ENCODE measurements at places on chromosomes 7 and 10.

GRCh38 chr7:27922907-27923641 lies 183.1 kb downstream of the TAX1BP1 start:
- no peak for DNase-seq

DNA sequence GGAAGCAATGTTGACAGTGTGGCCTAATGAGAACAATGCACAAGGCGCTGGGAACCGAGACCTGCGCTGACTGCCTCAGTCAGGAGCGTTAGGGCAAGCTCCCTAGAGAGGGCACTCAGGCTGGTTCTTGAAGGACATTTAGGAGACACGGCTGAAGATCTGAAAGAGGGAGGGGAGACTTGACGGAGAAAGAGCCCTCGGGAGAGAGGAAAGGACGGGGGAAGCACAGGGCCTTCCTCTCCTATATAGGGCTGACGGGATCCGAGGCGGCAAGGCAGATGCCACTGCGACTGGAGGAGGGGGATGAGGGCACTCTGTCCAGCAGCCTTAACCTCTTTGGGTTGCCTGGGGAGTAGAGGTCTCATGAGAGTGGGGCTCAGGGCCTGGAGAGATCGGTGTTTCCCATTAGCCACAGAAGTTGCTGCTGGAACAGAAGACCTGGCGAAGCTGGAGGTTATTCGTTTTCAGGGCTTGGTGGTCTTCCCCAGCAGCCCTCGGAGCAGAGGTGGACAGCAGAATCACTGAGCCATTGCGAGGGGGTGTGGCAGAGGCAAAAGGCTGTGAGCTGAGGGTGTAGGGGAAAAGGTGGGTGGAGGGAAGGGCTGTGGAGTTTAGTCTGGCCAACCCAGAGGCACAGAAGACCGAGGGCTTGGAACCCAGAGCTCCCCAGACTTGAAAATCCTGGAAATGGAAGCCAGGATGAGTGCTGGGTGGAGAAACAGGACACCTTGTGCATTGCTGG lies 36.0 kb downstream of the CLEC2L start:
- DNase-seq = no peak

GRCh38 chr7:138480527-138480926 lies 20.5 kb downstream of the TRIM24 start:
- no peak for DNase-seq

DNA sequence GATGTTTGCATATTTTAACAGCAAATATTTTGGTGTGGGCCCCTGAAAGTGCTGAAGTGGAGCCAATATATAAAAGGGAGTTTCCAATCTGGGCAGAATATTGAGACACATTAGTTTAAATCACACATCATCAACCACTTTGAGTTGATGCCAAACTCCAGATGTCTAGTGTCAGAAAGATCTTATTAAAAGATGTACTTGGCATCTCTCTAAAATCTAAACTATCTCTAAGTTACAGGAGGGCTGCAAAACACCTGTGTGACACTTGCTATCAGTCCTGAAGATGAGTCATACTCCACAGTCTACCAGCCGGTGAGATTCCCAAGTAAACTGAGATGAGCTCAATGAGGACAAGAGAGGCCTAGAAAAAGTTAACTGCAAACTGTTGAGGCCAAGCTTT lies 11.4 kb downstream of the JAZF1 start:
- DNase-seq = no peak

- DNase-seq = no peak
These were observed 67.9 kb upstream of the SRRM3 start for GRCh38 chr7:76133839-76134238.

DNA sequence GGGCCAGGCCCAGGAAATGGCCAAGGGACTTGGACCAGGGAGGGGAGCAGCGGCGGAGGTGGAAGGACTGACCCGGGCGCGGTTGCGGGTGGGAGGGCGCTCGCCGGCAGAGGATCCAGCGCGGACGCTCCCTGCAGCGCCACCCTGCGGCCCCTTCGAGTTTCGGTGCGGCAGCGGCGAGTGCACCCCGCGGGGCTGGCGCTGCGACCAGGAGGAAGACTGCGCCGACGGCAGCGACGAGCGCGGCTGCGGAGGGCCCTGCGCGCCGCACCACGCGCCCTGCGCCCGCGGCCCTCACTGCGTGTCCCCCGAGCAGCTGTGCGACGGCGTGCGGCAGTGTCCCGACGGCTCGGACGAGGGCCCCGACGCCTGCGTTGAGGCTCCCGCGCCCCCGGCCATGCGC lies 16.8 kb upstream of the ZNF467 start:
- DNase-seq = no peak

DNA sequence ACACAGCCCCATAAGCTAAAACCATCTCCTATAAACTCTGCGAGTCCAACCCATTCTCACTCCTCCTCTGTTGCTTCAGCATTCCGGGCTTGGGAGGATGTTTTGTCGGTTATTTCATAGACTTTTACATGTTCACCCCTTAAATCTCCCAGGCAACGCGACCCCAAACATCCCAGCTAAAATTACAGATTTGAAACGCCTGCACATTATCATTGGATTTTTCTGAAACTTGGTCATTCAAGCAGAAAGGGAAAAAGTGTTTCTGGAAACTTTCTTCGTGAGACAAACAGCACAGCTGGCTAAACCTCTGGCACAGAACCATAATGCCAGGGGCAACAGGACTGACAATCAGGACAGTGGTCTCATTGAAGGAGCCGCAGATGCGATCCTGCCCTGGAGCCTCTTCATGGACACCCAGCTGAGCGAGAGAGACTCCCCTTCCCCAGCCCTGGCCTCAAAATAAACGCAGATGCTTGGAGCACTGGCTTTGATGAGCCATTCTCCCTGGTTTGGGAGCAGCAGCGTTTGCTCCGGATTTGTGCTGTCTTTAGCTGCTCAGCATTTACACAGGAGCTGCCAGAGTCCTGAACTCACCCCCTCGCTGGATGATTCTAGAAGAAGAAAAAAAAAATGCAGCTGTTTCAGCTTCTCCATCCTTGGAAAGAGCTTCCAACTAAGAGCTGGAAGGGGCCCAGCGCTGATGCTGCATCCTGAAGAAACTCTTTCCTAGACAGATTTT lies 30.1 kb downstream of the AFAP1L2 start:
- no peak for DNase-seq

GRCh38 chr10:5041471-5042023 lies 37.9 kb upstream of the AKR1C2 start:
- DNase-seq = no peak

- no peak for DNase-seq
These were observed at the start of gene PRKCQ for GRCh38 chr10:6579904-6580278. Gene PRKCQ, minus strand, starts transcription at chr10:6580276. Its CDS starts 65,141 bp downstream, at chr10:6515135.

GRCh38 chr7:11507929-11508328 lies 324.1 kb downstream of the THSD7A start:
- DNase-seq = no peak

DNA sequence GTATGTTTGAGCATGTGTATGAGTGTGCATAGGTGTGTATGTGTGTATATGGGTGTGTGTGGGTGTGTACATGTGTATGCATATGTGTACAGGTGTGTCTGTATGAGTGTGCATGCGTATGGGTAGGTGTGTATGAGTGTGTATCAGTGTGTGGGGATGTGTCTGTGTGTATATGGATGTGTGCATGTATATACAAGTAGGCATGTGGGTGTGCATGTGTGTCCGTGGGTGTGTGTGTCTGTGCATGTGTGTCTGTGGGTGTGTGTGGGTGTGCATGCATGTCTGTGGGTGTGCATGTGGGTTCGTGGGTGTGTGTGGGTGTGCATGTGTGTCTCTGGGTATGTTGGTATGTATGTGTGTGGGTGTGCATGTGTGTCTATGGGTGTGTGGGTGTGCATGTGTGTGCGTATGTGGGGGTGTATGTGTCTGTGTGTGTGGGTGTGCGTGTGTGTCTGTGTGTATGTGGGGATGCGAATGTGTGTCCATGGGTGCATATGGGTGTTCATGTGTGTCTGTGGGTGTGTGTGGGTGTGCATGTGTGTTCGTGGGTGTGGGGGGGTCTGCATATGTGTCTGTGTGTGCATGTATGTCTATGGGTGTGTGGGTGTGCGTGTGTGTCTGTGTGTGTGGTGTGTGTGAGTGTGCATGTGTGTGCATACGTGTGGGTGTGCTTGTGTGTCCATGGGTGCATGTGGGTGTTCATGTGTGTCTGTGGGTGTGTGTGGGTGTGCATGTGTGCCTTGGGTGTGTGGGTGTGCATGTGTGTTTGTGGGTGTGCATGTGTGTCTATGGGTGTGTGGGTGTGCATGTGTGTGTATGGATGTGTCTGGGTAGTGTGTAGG lies 20.6 kb downstream of the EMX2 start:
- DNase-seq = no peak

DNA sequence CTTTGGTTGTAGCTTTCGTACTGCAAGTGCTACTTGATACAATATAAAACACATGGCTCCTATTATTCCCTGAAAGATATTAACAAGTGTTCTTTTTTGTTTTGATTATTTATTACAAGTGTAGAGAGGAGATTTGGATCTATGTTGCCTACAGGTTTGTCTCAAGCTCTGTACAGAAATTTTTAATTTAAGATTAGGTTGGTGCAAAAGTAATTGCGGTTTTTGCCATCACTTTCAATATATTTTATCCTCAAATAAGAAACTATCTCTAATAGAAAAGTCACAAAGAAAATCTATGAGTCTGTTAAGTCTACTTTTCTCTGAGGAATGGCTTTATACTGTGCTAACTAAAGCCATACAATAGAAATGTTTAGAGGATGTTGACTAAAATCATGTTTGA lies 1086.1 kb downstream of the GRM8 start:
- DNase-seq = no peak

- DNase-seq = no peak
These were observed 126.4 kb downstream of the JCAD start for GRCh38 chr10:29932991-29933390.

DNA sequence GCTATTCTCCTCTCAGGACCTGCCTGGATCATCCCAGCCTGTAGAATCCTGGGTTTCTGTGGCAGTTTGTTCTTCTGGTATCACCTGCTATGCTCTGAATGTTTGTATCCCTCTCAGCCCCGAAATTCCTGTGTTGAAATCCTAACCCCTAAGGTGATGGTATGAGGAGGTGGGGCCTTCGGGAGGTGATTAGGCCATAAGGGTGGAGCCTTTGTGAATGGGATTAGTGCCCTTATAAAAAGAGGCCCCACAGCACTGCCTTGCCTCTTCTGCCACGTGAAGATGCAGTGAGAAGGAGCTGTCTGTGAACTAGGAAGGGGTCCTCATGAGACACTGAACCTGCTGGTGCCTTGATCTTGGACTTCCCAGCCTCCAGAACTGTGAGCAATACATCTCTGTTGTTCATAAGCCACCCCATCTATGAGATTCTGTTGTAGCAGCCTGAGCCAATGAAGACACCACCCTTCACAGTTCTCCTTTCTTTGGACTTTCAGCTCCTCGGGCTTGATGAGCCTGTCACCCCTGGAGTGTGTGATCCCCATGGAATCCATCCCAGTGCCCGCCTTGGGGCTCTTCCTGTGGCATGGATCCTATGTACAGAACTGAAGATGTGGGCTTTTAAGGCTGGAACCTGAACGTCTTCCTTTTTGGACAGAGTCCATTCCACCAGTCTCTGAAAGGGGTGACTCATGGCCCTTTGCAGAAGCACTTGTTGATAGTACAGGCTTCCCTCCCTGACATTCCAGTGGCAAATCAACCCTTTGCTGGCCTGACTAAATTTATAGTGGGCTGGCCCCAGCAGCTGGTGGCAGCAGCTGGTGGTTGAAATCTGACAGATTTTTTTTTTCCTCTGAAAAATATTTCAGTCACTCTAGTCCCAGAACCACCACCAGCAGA lies 138.0 kb downstream of the TACC2 start:
- DNase-seq = no peak

DNA sequence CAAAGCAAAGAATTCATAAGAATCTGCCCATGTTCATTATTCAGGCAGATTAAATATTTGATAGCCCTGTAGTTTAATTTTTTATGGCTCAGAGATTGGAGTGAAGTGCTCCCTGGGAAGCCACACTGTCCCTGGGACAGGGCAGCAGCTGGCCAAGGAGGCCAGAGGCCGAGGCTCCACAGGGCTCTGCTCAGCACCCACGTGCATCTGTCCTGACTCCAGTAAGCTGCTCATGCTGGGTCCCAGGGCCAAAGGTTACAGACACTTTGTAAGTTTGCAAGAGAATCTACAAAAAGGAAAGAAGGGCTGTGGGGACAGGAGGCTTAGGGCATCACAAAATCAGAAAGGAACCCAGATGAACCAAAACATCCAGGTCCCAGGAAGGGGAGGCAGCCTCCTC lies 155.5 kb downstream of the KCNMA1 start:
- DNase-seq = no peak

DNA sequence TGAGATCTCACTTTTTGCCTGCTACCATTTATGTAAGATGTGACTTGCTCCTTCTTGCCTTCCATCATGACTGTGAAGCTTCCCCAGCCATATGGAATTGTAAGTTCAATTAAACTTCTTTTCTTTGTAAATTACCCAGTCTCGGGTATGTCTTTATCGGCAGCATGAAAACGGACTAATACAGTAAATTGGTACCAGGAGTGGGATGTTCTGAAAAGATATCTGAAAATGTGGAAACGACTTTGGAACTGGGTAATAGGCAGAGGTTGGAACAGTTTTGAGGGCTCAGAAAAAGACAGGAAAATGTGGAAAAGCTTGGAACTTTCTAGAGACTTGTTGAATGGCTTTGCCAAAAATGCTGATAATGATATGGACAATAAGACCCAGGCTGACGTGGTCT lies 10.6 kb upstream of the GARIN1A start:
- DNase-seq = no peak

DNA sequence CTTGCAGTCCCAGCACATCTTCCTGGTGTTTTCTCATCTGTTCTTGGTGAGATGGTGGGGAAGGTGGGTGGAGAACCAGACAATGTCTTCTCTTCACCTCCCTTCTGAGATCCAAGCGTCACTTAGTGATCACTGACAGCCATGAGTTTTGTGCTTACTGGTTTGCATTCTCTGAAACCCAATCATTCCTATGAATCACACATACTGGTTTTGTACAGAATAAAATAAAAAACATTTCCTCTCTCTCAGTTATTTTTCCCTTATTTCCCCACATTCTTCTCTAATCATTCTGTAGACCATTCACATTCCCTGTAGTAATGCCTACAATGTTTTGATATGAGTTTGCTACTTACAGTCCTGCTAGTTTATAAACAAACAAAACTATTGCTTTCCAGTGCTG lies 143.8 kb upstream of the SLC13A1 start:
- no peak for DNase-seq

DNA sequence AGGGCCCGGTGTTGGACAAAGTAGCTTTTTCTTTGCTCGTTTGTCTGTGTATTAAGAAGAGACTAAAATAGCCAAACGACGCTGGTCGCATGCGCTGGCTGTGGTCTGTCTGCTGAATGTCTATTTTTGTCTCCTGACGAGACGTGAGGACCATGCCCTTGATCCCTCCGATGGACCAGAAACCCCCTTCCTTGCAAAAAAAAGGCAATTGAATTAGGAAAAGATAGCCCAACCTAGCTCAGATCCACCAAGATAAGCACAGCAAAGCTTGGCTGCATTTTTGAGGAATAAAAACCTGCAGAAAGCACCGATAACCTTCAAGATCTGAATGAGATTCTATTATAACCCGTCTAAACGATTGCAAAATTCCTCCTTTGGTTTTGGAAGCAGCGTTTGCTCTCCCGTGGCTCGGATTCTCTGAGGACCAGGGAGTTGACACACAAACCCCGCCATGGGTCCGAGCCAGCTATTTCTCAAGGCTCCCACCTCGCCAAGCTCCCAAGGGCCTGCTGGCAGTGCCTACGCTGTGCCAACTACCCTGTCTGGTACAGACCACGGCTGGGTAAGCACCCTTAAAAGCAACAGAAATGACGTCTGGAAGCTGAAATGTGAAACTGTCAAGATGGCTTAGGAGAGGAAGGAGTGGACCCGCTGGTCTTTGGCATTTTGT lies 17.7 kb upstream of the TTYH3 start:
- DNase-seq = no peak

- DNase-seq = no peak
These were observed 27.0 kb downstream of the WBP1L start for GRCh38 chr10:102770792-102771191.

Measured in stimulated activated CD4-positive, alpha-beta T cell treated with anti-CD3 and anti-CD28 coated beads, Interleukin-1b, Interleukin-23, amount 100 ng/mL, for 1 hour (primary cell).